ENCODE measurements at places on chromosomes 7 and 10. TPM values are rescaled to one million over a fixed set of nuclear protein-coding genes. Genes with fewer than 3 reads are reported as not detected.
A peak's percentile ranks its signal among the peaks of the same experiment; 100 is the strongest.

DNA sequence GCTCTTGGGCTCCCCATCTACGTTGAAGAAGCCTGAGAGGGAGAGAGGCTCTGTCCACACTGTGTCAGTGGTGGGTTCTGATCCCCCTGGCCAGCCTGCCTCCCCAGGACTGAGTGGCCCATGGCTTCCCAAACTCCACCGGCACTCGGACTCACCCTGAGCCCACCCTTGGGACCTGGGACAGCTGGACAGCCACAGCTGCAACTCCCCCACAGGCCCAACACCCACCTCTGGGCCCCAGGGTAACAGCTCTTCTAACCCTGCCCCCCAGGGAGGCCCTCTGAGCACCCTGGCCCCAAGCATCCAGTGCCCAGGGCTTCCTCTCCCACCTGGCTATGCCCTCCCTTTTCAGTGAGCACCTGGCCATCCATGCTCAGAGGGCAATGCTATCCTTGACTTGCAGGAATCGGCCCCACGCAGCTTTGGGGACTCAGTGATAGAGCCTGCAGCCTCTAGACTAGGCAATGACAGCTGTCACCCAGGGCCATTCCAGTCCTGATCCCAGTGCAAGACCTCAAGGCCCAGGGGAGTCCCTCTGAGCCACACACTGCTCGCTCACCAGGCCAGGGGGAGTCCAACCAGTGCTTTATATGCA, 17.9 kb downstream of the OGDHL start:
- H3K4me1 ChIP-seq, result no peaks in the 10 kb centered on the region
- H3K36me3 ChIP-seq, result no peaks in the 10 kb centered on the region

Gene CHN2
- 8.7 TPM for total RNA-seq

DNA sequence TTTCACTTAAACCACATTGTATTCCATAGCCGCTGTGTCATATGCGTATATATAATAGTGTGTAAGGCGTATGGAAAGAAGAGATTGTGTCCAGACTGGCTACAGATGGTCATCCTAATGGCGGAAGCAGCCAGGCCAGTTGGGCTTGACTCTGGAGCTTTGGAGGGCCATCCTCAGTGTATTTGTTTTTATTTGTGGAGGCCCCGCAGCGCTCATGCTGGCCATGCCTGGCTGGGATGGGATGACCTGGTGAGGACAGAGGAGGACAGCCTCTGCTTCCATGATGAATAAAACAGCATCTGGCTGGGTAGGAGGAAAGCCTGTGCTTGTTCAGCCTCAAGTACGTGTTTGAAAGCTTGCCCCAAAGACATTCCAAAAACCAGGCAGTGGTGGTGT, 220.3 kb downstream of the EBF3 start:
- no peak for DNase-seq
- H3K4me3 ChIP-seq, result no peak overlapping the region
- H3K27me3 ChIP-seq, result no peaks in the 10 kb centered on the region
- H3K27ac ChIP-seq, result no peak overlapping the region
- H3K36me3 ChIP-seq, result no peaks in the 10 kb centered on the region

Gene SLC39A12
- total RNA-seq, result not detected

Gene RNF32
- total RNA-seq, result 0.32 TPM

DNA sequence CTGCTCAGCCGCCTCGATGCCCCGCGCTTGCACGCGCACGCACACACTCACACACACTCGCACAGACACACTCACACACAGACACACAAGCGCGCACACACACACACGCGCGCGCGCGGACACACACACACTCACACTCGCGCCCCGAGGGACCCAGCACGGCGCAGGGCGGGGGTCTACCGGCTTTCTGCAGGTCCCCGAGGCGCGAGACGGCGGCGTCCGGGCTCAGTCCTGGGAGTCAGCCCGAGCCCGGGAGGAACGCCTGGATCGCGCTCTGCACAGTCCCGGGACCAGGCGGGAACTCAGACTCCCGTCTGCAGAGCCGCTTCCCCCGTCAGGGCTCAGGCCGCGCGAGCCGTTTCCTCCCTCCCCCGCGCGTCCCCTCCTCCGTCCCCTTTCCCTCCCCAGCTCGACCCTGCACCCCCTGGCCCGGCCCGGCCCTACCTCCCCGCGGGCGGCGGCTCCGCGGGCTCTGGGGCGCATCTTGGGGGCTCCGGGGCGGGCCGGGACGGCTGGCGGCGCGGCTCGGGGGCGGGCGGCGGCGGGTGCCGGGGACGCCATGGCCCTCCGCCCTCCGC, 464 bp downstream of the DENND2A start:
- no peak for DNase-seq
- H3K27me3 ChIP-seq, result peaks cover 6% of the 10 kb centered on the region
- peaks cover 6% of the 10 kb centered on the region for H3K4me1 ChIP-seq
- H3K27ac ChIP-seq, result no peak overlapping the region
- H3K36me3 ChIP-seq, result no peaks in the 10 kb centered on the region
- H3K4me3 ChIP-seq, result peak overlapping the region; percentile 55

GRCh38 chr10:121490871-121491519, 107.2 kb downstream of the FGFR2 start:
- H3K36me3 ChIP-seq, result no peaks in the 10 kb centered on the region
- no peaks in the 10 kb centered on the region for H3K4me1 ChIP-seq
- no peak for DNase-seq
- peak overlapping the region; percentile 58 for H3K4me3 ChIP-seq
- H3K27me3 ChIP-seq, result no peaks in the 10 kb centered on the region

Gene MMRN2
- total RNA-seq, result 282 TPM

GRCh38 chr10:35396560-35397434, 60.5 kb downstream of the CCNY start:
- no peaks in the 10 kb centered on the region for H3K27me3 ChIP-seq
- no peaks in the 10 kb centered on the region for H3K4me1 ChIP-seq
- no peak overlapping the region for H3K4me3 ChIP-seq
- DNase-seq, result no peak
- H3K27ac ChIP-seq, result no peak overlapping the region

GRCh38 chr7:149781921-149782320, 8.5 kb upstream of the ZNF467 start:
- no peak overlapping the region for H3K4me3 ChIP-seq
- no peaks in the 10 kb centered on the region for H3K27me3 ChIP-seq
- no peaks in the 10 kb centered on the region for H3K36me3 ChIP-seq
- no peak for DNase-seq
- H3K4me1 ChIP-seq, result no peaks in the 10 kb centered on the region

DNA sequence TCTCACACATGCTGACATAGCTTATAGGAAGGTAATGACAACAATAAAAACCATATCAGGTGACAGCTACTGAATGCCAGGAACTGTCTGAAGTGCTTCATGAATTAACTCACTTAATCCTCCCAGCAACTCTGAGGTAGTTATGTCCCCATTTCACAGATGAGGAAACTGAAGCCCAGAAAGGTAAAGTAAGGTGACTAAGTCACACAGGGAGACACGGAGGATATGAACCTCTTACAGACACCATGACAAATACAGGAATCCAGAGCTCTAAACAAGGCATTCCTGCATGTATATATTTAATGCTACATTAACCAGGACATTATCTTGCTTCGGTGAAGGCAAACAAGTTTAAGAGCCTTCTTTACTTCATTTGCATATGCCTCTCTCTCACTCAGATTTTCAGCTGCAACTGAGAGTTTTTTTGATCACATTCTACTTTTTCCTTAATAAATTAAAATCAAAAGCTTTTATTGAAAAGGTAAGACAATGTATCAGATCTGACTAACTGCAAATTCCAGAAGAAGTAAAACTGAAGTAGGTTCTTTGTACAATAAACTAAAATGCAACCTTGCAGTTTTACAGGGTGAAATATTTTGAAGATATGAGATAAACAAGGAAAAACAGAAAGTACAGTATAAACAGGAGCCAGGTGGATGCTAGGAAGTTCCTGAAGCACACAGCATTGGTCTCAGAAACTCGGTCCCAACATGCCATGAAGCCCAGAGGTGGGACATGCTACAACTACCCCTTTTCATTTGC, 79.5 kb downstream of the SGMS1 start:
- peaks cover 4% of the 10 kb centered on the region for H3K4me1 ChIP-seq
- no peak for DNase-seq
- no peaks in the 10 kb centered on the region for H3K36me3 ChIP-seq
- no peaks in the 10 kb centered on the region for H3K27me3 ChIP-seq

DNA sequence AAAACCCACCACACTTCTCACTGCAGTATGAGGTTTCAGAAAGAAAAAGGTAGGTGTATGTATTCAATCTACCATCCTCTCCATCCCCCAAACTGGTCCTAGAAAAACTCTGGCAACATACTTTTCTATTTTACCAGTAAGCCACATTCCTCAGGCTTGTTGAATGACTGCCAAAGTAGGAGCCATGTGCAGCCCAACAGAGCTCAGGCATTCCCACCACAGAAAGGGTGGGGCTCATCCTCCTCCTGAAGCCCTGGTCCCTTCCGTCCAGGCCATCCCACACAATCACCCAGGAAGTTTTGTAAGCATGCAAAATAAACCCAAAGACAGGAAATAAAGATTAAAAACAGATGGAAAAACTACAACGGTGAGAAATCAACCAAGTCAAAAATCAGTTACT, 57.2 kb downstream of the MAD1L1 start:
- H3K36me3 ChIP-seq, result no peaks in the 10 kb centered on the region
- no peak for DNase-seq
- peaks cover 26% of the 10 kb centered on the region for H3K4me1 ChIP-seq
- H3K27me3 ChIP-seq, result no peaks in the 10 kb centered on the region
- no peak overlapping the region for H3K4me3 ChIP-seq
- peak overlapping the region; percentile 47 for H3K27ac ChIP-seq

DNA sequence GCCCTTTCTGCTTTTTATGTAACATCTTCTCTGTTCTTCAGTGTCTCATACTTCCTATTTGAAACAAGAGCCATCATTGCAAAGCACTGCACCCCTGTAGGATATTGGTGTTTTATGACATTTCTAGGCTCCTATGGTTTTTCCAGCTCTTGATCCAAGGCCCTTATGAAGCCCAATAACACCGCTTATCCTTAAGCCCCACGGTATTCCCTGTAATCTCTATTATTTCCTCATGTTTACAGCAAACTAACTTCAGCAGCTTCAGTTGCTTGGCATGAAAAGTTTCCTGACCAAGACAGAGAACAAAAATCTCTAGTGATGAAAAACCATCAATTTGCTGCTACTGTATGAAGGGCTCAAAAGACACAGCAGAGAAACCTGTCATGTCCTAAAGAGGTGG, 34.1 kb upstream of the TES start:
- peaks cover 4% of the 10 kb centered on the region for H3K4me1 ChIP-seq
- no peaks in the 10 kb centered on the region for H3K27me3 ChIP-seq
- no peaks in the 10 kb centered on the region for H3K36me3 ChIP-seq
- no peak overlapping the region for H3K4me3 ChIP-seq
- DNase-seq, result no peak
- no peak overlapping the region for H3K27ac ChIP-seq

DNA sequence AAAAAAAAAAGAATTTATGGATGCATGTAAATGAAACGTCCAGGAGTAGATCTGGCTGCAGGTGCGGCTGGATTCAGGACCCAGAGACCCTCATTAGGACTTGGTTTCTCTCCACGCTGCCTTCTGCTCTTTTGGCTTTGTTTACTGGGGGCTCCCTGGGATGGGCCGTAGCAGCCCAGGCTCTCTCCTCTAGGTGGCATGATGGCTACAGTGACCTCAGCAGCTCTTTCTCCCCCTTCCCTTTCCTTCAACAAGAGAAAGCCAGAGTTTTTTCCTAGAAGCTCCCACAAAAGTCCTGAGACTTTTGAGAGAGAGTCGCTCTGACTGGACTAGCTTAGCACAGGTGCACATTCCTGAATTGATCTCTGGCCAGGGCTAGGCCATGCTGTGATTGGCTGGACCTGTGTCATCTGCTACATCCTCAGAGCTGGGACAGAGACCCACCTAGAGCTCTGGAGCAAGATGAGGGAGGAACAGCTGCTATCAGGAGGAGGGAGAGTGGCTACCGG, 67.8 kb upstream of the PDCD4 start:
- H3K27me3 ChIP-seq, result no peaks in the 10 kb centered on the region
- peaks cover 9% of the 10 kb centered on the region for H3K4me1 ChIP-seq
- DNase-seq, result no peak
- no peak overlapping the region for H3K27ac ChIP-seq
- H3K36me3 ChIP-seq, result peaks cover 5% of the 10 kb centered on the region
- no peak overlapping the region for H3K4me3 ChIP-seq

Gene LRMDA
- 0.96 TPM for total RNA-seq

Gene PNLIP
- not detected for total RNA-seq

- no peaks in the 10 kb centered on the region for H3K4me1 ChIP-seq
- H3K4me3 ChIP-seq, result no peak overlapping the region
- no peak overlapping the region for H3K27ac ChIP-seq
These were observed 26.3 kb downstream of the GAD2 start for GRCh38 chr10:26242706-26243350.

DNA sequence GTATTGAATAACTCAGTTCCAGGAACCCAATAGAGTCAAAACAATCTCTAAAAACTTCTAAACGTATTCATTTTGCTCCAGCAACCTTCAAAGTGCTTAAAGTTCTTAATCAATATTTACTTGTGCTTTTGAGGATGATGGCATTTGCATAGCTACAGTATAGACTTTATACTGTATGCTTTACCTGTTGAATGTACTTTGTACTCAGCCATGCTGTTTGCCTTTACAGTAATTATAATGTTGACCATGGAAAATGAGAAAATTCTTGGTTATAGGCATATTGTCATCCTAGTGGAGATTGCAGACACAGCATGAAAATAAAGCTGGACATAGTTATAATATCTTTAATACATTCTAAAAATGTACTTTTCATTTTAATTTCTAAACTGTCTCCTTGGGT, 762.7 kb upstream of the PHF14 start:
- no peak overlapping the region for H3K27ac ChIP-seq
- no peaks in the 10 kb centered on the region for H3K27me3 ChIP-seq

DNA sequence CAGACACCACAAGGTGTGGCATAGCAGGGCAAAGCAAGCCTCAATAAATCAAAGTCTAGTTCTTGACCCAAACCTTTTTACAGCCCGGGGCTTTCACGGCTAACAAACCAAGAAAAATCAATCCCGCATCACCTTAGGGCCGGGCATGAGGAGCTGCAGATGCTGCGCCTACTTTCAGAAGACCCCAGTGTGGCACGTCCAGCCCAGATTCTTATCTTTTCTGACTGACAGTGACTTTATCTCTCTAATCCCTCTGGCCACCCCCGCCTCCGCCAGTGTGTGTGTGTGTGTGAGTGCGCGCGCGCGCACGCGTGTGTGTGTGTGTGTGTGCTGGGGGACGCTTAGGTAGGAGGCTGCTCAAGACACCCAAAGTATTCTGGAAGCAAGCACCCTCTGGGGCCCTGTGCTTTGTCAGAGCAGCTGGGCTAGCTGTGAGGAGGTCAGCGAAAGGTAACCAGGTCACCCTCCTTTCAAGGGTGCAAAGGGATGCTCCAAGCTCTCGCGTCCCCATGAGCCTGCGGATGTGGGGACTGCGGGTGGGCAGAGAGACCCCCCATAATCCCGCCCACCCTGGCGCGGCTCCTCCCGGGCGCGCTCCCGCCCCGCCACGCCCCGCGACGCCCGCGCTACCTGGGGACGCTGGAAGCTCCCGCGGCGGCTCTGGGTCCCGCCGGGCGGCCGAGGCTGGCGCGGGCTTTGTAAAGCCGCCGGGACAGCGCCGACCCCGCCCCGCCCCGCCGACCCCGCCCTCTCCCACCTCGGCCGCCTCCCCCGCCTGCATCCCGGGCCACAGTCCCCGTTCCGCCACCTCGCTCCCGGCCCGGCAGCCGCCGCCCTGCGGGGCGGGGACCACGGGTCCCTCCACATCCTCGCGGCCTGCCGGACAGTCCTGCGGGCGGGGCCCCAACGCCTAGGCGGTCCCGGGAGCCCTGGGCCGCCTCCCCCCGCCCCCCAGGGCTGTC, 57.1 kb upstream of the RHOBTB1 start:
- H3K27me3 ChIP-seq, result no peaks in the 10 kb centered on the region
- H3K36me3 ChIP-seq, result no peaks in the 10 kb centered on the region
- no peak for DNase-seq
- peak overlapping the region; percentile 60 for H3K4me3 ChIP-seq
- H3K27ac ChIP-seq, result no peak overlapping the region
- no peaks in the 10 kb centered on the region for H3K4me1 ChIP-seq

Data from ascending aorta (tissue), 2 donors.